Activated CD4-positive, alpha-beta T cell treated with anti-CD3 and anti-CD28 coated beads, Interleukin-2, amount 50 U/mL, for 48 hours (primary cell): ENCODE measurements at places on chromosomes 11 and 22.

DNA sequence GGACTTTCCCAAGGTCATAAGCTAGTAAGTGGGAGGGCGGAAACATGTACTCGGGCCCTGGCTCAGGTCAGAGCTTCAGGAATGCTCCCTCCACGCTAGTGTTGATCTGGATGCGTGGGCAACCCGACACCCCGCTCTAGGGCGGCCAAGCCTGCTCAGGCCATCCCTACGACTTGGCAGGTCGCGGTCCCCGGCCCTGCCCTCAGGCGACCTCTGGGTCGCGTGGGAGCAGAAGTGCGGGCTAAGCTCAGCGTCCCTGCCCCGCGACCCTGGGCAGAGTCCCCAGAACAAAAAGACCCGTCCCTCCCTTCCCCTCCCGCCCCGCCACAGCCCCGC lies 781 bp upstream of the TEF start:
- DNase-seq = no peak

DNA sequence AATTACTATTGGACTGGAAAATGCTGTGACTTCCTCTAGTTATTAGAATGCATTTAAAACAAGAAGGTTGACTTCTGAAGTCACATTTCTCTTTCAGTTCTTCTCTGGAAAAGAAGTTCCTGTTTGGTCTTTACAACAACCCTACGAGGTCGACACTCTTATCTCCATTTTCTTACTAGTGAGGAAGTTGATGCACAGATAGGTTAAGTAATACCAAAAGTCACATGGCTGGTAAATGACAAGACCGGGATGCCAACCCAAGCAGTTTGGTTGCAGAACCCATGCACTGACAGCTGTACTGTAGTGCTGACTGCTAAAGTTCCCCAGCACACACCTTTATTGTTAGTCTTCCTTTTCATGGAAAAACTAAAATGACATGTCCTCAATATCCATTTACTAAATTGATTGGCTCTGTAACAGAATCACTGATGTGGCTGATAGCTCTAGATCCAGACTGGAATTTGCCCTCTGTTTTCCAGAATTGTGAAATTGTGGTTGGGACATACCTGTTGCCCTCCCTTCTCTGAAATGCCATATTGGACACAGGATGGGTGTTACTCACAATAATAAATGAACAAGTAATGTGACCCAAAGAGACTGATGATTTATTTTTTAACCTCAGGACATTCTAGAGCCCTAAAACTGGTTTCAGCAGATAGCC lies 9.4 kb upstream of the TECTA start:
- DNase-seq = no peak

DNA sequence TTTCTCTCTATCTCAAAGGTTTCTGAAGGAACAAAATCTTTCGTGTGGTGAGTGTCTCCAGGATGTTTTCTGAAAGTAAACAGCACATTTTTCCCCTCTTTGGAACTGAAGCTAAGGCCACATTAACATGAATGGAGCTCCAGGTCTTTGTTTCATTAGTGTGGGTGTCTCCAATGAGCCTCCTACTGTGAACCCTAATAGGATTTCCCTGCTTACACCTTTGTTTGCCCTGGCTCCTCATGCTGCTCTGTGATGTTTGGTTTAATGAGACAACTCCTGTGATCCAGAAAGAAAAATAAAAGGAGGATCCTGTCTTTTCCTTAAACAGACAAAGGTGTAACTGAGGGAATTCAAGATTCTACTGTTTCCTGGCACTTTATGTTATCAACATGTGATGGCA lies 76.9 kb upstream of the SLC6A5 start:
- DNase-seq = no peak

DNA sequence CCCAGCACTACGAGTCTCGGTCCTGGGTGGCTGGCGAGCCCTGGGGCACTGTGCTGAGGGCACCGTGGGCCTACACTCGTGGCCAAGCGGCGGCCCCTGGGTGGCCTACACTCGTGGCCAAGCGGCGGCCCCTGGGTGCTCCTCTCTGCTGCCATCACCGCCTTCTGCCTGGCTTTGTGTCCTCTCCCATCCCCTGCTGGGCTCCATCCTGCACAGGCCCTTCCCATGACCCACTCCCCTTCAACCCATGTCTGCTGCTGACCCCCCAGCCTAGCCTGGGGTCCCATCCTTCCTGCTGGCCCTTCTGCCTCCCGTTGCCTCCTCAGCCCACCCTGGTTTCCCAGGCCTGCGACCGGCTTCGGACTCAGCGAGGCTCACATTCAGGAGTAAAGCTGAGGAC lies 87.4 kb upstream of the CLDN5 start:
- no peak for DNase-seq

- DNase-seq = no peak
These were observed 64.1 kb downstream of the CLPB start for GRCh38 chr11:72370201-72370600.

GRCh38 chr11:124510279-124510678 lies 33.2 kb downstream of the OR8B12 start:
- no peak for DNase-seq

DNA sequence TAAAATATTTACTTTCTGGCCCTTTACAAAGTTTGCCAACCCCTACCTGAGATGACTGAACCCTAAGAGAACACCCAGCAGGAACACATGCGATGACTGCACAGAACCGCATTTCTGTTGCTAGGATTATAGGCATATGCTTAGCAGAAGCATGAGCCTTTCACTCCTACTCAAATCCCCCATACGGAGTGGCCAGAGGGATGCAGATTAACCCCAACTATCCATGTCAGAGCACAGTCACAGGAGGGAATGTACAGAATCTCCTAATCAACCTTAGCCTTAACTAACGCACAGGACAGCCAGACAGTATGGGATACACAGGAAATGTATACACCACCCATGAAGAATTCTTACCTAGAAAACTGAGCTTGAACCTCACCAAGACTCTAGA lies 6.2 kb downstream of the HPS4 start:
- DNase-seq = no peak

DNA sequence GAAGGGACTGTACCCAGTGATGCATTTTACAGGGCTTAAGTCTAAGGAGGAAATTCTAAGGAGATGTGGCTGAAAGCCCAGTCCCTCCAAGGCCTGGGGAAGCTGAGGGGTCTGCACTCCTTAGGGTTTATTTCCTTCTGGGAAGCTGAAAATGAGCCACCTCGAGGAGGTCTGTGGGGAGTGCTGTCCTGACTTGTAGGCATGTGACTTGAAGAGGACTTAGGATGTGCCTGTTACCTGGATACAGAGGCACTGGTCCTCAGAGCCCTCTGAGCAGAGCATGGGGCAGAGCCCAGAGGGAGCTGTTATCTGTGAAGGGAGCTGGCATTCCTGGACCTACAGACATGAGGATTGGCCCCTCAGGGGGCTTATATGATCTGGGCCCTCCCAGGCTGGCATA lies 77.1 kb downstream of the TP53I11 start:
- DNase-seq = no peak

DNA sequence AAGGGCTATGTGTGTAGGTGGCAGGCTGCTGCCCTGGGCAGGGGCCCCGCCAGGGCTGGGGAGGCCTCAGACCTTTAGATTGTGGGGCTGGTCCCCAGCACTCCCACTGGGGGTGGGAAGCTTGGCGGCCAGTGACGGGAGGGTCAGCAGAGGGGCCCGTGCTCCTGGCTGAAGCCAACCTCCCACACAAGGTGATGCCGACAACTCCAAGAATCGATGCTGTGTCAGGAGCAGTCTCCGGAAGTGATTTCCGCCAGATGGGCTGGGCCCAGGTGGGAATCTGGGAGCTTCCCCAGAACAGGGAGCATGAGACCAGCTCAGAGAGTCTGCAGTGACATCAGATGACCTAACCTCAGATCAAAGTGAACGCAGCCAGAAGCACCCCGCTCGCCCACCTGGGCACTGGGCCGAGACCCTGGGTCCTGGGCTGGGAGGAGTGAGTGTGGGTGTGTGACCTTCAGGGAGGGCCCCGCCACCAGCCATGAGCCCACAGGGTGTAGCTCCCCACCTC lies 7.7 kb downstream of the TRPM5 start:
- DNase-seq = no peak

- DNase-seq = no peak
These were observed 1.1 kb upstream of the ZC3H12C start for GRCh38 chr11:110092111-110092514.

- DNase-seq = no peak
These were observed 90.4 kb upstream of the SLC25A18 start for GRCh38 chr22:17472932-17473331.

- DNase-seq = no peak
These were observed 436.9 kb downstream of the GUCY1A2 start for GRCh38 chr11:106581399-106581798.

DNA sequence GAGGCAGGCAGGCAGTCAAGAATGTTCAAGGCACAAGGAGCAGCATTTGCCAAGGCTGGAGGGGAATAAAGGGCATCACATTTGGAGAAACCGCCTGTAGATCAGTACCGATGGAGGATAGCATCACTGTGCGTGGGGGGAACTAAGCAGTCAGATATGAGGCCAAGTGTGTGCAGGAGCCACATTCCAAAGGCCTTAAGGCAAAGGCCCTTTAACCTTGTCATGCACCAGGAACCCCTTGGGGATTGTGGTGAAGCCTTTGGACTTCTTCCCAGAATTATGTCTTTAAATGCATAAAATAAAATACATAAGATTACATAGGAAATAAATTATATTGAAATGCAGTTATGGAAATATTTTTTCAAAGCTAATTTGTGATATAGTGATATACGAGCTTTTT lies 532.1 kb downstream of the BUD13 start:
- DNase-seq = no peak

GRCh38 chr11:94536386-94536785 lies 7.3 kb upstream of the FUT4 start:
- DNase-seq = no peak

GRCh38 chr11:34790620-34791019 lies 125.6 kb downstream of the APIP start:
- no peak for DNase-seq

DNA sequence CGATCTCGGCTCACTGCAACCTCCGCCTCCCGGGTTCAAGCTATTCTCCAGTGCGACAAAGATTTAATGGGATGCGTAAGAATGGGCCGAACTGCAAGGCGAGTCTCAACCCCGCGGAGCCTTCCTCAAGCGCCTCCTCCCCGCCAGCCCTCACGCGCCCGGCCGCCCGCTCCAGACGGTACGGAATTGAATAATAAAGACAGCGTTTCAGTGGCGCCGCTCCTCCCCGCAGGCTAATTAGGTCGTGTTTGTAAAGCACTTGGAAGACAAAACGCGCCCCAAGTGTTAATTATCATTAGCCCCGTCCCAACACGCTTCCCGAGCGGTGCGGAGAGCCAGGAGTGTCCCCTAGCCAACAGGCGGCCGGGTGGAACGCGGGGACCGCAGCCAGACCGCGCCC lies 192.0 kb downstream of the BUD13 start:
- DNase-seq = no peak

DNA sequence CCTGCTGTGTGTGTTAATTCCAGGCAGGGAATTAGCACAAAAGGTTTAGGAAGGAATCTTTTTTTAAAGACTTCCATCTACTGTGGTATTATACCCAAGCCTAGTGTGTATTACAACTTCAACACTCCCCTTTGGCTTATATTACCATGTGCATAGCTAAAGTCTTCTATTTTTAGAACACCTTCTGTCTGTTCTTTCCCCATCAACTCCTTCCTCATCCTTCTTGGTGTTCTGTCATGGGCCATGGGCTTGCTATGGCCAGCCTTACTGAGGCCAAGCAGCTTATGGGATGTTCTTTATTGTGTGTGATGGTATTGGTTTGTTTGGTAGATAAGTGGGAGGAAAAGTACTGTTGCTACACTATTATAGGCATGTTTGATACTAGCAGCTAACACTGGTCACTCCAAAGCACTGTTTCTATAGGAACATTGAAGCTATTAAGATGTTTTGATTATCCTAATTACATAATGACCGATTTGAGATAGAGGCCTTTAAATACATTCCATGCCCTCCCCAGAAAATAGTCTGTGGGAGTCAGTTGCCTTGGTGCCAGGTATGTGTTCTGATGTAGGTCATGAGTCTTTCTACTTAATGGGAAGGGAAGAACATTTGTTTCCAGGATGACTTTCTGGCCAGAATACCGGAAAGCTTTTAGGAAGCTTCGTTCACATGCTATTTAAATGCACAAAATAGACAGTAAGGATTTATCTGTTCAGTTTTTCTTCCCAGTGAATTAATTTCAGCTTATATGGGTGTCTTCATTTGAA lies 16.5 kb downstream of the MCAM start:
- DNase-seq = no peak

- no peak for DNase-seq
These were observed 2.2 kb downstream of the TMEM132A start for GRCh38 chr11:60926500-60926899.

DNA sequence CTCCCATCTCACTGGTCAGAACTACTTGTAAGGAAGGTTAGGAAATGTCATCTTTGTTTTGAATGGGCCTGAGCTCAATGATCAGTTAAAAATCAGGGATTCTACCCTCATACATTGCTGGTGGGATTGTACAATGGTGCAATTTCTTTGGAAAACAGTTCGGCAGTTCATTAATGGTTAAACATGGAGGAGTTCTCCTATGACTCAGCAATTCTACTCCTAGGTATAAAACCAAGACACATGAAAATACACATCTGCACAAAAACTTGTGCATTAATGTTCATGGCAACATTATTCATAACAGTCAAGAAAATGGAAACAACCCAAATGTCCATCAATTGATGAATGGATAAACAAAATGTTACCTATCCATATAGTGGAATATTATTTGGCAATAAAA lies 4.9 kb upstream of the APOA5 start:
- no peak for DNase-seq

DNA sequence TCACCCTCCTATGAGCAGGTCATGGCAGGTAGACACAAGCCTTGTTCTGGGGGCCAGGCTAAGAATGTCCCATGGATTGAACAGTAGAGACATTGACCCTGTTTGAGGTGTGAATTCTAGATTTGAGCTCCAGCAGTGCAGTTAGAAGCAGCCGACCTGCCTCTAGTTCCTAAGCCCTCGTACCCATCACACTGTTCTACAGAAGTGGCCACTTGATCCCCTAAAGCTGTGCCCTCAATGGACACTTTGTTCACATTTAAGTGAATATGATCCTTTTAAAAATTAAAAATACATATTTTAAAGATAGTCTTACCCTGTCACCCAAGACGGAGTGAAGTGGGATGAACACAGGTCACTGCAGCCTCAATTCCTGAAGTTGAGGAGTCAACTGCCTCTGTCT lies 122.0 kb downstream of the MED15 start:
- no peak for DNase-seq

- DNase-seq = no peak
These were observed 709.7 kb downstream of the NTM start for GRCh38 chr11:132080127-132080526.

- no peak for DNase-seq
These were observed 202.4 kb upstream of the PDGFD start for GRCh38 chr11:104366321-104366734.

DNA sequence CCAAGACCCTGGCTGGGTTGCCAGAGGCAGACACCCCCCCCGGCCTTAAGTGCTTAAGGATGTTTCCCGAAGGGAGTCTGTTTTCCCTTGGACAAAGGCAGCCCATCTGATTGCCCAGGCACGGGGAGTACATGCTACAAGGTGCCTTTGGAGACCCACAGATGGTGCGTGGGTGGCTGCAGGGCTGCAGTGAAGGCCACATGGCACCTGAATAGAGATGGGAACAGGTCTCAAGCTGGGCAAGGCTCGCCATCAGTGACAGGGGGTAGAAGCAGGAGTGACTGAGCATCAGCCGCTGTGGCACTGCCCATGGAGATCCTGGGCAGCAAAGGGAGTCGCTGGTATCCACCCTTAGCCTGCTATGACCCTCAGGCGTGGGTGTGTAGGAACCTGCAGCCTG lies 2.4 kb downstream of the RTL6 start:
- no peak for DNase-seq
